Posterior cingulate gyrus (tissue), 11 donors: ENCODE measurements at places on chromosomes 12 and 14.
A peak's percentile ranks its signal among the peaks of the same experiment; 100 is the strongest.

GRCh38 chr12:124831590-124831989 lies 32.1 kb downstream of the SCARB1 start:
- no peak for DNase-seq

GRCh38 chr12:120791669-120792176 lies 66.1 kb downstream of the ACADS start:
- DNase-seq: no peak

GRCh38 chr12:3417937-3418462 lies 73.0 kb upstream of the PRMT8 start:
- no peak for DNase-seq

DNA sequence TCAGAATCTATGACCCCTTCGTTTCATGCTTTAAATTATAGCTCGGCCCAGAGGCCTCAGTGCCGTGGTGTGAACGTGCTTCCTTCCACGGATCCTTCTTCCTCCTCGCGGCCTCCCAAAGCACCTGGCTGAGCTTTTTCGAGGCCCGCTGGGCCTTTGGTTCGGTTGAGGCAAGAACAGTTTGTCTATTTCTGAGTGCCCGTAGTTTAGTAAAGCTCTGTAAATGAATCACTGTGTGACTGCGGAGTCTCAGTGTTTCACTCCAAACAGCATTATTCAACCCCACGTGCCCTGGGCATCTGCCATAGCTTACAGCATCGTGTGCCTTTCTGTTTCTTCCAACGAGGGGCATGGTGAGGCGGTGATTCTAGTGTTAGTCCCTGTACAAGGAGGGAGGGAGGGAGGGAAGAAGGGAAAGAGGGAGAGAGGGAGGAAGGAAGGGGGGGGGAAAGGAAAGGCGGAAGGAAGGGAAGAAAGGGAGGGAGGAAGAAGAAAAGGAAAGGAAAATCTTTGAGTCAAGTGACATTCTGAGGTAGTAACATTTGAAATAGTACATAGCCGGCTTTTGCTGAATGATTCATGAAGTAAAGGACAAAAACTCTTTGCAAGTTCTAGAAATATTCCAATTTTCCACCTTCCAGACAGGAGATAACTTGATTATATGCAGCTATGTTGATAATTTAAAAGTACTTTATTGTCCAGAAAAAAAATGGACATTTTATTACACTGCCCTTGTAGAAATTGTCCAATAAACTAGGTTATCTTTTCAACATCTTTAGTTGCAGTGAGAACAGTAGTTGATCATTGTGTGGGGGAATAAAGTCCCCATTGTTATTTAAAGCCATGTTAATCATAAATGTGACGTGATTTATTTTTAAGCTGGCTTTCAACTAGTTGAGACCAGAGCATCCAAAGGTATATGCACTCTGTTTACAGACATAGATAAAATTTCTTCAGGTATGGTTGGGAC lies 1.2 kb upstream of the TRIM9 start:
- DNase-seq: peak; percentile 85

GRCh38 chr14:93905623-93906022 lies 21.5 kb upstream of the FAM181A start:
- DNase-seq: no peak

DNA sequence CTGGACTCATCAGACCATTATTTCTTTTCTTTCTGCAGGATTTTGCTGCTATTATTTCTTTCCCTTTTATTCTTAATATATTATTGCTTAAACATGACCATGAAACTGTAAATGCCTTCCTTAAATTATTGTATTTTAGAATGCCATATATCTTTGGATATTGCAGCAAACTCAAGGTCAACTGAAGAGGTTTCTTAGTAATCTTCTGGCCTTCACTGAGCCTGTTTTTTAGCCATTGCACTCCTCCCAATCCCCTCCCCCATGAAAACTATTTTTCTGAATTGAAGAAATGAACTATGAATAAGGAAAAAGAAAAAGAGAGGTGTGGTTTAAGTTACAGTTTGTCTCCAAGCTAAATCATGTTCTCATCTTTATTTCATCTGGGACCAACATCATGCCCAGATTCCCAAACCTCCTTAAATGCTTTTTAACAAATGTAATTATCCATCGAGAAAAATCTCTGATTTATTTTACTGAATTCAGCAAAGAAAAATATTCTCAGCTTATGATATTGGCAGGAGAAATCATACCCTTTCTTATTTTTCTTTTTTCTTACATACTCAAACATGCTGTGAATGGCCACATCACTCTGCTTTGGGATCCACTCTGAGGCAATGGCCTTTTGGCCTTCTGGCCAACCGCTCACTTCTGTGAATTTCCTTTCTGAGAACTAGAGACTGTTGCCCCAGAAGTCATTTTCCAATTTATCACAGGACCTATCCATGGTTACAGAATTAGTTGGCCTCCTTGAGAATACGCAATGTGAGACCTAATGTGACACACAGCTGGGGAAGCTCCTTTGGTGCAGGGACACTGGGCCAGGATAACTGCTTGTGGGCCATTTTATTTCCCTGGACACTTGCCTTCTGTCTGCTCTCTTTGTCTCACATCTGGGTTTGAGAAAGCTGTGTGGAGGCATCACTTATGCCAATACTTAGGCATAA lies 50.9 kb downstream of the IGF1 start:
- no peak for DNase-seq

- DNase-seq: peak; percentile 52
Measured at GRCh38 chr12:16573398-16574077, 32.4 kb downstream of the LMO3 start.

DNA sequence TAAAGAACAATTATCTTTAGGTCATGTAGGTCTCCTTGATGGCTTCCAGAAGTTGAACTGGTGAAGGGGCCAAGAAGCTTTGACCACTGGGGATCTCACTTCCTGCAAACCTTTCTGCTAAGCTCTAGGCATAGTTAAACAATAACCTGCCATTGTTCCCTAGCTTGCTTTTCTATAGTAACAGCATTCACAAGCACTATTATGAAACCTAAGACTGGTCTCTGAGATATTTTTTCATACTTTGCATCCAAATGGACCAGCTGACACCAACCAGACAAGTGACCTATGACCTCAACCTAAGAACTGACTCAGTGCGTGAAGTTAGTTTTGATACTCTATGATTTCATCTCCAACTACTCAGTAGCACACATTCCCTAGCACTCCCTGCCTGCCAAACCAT lies 129.1 kb downstream of the PTPRB start:
- DNase-seq: no peak

- peak; percentile 17 for DNase-seq
Measured at GRCh38 chr12:77325511-77326236, 260.3 kb upstream of the E2F7 start.

DNA sequence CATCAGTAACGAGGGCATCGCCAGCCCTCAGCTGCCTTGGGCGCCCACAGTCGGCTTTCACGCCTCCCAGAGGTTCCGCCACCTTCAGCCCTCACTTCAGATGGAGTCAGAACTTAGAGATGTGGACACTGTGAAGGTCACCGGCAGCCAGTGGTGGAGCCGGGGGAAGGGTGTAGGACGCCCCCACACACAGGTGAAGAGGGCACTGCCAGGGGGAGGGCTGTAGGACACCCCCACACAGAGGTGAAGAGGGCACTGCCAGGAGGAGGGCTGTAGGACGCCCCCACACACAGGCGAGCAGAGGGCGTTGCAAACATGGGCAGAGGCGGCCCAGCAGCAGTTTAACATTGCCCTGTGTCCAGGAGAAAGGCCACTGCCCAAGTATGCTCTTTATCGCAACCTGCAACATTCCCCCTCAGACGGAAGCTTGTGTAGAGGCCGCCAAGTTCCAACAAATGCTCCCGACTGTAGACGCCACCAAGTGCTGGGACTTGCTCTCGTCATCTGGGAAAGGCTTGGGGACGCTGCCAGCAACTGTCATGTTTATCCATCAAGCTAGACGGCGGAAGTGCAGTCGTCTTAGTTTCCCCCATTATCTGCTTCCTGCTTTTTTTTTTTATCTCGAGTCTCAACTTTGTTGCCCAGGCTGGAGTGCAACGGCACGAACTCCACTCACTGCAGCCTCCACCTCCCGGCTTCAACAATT lies 4.9 kb upstream of the ANKLE2 start:
- DNase-seq: no peak

DNA sequence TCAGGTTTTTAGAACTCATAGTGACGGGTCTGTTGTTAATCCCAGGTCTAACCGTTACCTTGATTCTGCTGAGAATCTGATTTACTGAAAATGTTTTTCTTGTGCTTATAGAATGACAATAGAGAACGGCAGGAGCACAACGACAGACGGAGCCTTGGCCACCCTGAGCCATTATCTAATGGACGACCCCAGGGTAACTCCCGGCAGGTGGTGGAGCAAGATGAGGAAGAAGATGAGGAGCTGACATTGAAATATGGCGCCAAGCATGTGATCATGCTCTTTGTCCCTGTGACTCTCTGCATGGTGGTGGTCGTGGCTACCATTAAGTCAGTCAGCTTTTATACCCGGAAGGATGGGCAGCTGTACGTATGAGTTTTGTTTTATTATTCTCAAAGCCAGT lies 34.4 kb downstream of the PSEN1 start:
- no peak for DNase-seq

- no peak for DNase-seq
Measured at GRCh38 chr14:44700184-44700583, 193.1 kb upstream of the FSCB start.

- DNase-seq: no peak
Measured at GRCh38 chr14:64550621-64551333, 1.0 kb downstream of the PPP1R36 start.

- no peak for DNase-seq
Measured at GRCh38 chr12:49201595-49202295, 12.9 kb upstream of the TUBA1A start.

- no peak for DNase-seq
Measured at GRCh38 chr12:93922583-93923006, 225.8 kb upstream of the PLXNC1 start.

DNA sequence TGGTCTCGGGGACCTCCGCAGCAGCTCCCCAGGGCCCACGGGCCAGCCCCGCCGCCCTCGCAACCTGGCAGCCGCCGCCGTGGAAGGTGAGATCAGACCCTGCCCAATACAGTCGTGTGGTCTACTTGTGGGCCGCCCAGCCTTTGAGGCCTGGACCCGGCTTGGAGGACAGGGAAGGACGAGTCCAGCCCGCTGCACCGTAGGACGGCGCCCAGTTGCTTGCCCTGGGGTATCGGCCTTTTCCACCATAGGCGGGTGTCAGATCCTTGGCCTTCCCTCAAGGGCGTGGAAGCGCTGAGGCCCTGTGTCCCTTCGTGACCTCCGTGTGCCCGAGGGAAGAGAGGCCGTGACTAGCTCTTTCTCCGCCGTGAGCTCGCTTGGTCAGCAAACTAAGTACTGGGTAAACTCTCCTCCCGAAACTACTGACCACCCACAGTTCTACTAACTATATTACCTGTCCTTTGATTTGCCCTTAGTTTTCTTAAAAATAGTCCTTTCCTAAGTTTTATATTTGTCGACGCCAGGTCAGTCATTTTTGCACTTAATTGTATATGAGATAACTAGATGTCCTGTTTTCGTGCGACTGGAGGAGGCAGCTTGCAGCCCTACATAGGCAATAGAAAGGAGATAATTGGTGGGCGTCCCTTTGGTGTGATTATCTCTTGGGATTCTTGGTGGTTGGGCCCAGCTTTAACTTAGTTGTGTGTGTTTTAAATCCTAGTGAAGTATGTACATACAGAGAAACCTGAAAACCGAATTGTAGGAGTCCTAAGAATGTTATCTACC lies 757 bp downstream of the SLC25A3 start:
- DNase-seq: peak; percentile 17

DNA sequence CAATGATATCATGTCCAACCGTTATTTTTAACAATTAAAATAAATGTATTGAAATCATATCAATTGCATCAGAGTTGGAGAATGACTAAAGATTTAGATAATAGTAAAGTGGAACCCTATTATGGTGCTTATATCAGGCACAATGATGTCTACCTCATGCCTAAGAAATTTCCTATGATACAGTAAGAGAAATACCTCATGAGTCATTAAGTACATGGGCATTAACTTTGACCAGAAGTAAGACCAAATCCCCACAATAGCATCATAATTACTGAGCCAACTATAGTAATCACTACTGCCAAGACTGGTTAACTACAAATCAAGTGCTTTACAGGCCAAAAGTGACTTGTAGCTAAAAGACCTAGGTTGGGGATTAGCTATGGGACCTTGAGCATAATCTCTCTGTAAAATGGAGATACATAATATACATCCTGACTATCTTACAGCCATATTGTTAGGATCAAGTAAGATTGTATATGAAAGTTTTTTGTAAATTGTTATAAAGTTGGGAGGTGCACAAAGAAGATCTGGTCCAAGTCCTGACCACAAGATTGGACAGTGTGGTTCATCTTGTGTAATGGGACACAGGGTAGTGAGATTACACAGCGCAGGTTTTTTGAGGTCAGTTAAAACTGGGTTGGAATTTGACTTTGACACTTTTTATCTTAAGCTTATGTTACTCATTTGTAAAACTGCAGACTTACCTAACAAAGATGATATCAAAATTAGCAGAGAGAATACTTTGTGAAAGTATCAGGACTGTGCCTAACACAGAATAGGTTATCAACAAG lies 60.5 kb downstream of the ERGIC2 start:
- DNase-seq: no peak

DNA sequence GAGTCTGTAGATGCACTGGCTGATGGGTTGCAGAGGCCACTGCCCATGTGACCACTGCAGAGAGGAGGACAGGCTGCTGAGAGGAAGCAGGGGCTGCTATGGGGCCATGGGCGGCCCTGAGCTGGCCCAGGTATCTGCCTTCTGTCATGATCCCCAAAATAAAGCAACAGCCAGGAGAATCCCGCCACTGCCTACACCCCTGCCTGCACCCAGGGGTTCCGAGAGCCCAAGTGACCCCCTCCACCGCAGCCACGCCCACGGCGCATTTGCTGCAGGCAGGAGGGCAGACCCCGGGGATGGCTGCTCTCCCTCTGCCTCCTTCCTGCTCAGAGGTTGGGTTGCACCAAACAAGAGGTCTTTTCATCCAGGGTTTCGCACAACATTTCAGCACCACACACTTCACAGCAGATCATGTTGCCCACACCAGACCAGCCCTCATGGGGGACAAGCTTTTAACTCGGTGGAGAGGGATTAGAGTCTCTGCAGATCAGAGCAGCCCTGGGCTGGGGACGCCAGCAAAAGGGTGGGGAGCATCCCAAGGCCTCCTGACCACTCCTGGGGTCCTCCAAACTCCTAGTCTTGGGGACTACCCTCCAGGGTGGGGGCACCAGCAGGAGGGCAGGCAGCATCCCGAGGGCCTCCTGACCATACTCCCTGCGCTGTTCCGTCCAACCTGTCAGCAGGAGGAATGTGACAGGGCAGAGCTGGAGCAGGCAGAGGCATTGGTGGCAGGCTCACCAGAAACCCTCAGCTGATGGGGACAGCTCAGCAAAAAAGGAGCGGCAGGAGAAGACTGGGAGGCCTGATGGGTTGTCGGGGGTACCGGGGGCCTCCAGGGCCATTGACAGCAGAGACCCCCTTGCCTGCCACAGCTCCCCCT lies 14.1 kb downstream of the CCDC85C start:
- no peak for DNase-seq

GRCh38 chr14:99512571-99513182 lies 31.5 kb downstream of the CCNK start:
- DNase-seq: no peak

GRCh38 chr14:89828471-89829165 lies 125.9 kb downstream of the EFCAB11 start:
- DNase-seq: no peak

- DNase-seq: no peak
Measured at GRCh38 chr14:30855345-30856037, 18.9 kb upstream of the COCH start.

- DNase-seq: no peak
Measured at GRCh38 chr12:5461966-5462365, 30.1 kb downstream of the NTF3 start.

- no peak for DNase-seq
Measured at GRCh38 chr12:93657071-93657470, 20.1 kb upstream of the CRADD start.

GRCh38 chr12:92951006-92951405 lies 21.9 kb upstream of the EEA1 start:
- DNase-seq: no peak
